ENCODE measurements at places on chromosomes 1 and 21.

GRCh38 chr1:231527586-231528171 is 790 bp upstream of the TSNAX start:
- DNase-seq: no peak

DNA sequence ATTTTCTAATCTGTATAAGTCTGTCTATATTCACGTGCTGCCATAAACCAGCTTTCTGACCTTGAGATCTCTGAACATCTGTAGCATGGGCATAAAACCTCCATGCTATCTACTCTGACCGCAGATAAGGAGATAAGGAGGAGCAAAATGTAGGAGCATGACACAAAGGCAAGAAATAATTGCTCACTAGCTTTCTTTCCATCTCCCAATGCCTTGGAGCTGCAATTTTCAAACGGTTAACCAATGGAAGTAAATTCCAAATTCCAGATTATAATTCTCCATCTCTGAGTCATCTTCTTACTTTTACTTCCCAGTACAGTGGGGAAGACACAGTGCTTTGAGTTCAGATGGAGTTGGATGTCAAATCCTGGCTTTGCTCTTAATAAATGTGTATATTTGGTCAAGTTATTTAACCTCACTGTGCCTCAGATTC is 41.6 kb downstream of the CD58 start:
- DNase-seq: no peak

DNA sequence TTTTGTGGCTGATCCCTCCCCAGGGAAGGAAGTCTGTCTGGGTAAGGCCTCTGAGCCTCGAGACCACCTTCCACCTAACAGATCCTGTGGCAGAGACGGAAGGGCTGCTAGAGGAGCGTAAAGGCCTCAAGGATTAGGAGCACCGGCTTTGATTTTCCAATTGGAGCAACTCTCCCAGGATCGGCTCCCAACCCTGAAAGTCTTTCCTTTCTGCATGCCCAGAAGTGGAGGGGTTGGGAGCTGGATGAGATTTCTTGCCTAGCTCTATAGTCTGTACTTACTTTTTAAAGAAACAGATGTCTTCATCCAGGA is 41.4 kb downstream of the ELK4 start:
- DNase-seq: no peak

- DNase-seq: no peak
Measured at GRCh38 chr1:107262467-107263286, 121.8 kb downstream of the NTNG1 start.

DNA sequence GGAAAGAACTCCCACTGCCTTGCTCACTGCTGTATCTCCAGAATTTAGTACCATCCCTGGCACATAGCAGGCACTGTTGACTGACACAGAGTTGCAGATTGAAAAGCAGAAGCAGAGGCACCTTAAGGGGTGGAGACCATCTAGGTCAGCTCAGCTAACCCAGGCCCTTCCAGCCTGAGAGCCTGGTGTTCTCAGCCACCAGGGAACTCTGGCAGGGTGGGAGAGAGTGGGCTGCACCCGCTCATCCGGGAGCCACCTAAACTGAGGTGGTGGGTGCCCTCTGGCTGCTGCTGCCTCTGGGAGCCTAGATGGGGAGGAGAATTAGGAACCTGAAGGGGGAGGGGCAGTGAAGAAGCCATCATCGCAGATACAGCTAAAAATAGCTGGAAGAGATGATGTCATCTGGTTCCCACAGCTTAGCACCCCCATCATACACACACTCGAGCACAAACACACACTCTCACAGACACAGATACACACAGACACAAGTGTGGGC is 1.5 kb upstream of the TSPAN1 start:
- DNase-seq: no peak

GRCh38 chr1:222706815-222707214 is 5.5 kb downstream of the AIDA start:
- no peak for DNase-seq

DNA sequence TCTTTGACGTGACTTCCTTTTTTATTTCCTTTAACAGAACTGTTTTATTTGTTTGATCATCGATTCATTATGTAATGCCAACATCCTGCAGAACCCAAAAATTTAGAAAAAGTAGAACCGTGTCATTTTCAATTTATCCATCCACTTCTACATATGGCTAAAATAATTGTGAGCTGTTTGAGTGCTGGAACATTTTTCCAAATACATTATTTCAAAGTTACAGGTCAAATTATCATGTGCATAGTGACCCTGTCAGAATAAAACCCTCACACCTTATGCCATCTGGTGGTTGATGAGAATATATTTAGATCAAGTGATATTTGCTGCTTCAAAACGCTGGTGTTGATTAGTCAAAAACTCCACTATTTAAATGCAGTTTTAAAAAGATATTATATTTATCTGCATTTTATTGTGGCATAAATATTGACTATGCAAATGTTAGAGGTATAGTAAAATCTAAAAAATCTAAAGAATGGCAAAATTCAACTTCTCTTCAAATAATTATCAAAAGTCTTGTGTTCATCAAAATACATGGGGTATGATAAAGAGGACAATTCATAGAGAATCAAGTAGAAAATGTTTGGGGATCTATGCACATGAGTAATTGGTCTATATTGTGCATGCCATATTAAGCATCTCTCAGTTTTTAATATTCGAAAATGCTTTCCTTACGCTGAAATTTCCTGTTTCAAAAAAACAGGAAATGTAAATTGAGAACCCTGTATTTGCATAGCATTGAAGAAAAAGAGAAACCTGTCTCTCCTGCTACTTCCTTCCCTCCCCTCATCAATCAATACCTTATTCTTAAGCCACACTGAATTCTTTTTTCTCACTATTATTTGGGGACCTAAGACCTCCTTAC is 39.7 kb downstream of the UBE2U start:
- no peak for DNase-seq

- no peak for DNase-seq
Measured at GRCh38 chr1:5343256-5344020, 648.8 kb downstream of the NPHP4 start.

DNA sequence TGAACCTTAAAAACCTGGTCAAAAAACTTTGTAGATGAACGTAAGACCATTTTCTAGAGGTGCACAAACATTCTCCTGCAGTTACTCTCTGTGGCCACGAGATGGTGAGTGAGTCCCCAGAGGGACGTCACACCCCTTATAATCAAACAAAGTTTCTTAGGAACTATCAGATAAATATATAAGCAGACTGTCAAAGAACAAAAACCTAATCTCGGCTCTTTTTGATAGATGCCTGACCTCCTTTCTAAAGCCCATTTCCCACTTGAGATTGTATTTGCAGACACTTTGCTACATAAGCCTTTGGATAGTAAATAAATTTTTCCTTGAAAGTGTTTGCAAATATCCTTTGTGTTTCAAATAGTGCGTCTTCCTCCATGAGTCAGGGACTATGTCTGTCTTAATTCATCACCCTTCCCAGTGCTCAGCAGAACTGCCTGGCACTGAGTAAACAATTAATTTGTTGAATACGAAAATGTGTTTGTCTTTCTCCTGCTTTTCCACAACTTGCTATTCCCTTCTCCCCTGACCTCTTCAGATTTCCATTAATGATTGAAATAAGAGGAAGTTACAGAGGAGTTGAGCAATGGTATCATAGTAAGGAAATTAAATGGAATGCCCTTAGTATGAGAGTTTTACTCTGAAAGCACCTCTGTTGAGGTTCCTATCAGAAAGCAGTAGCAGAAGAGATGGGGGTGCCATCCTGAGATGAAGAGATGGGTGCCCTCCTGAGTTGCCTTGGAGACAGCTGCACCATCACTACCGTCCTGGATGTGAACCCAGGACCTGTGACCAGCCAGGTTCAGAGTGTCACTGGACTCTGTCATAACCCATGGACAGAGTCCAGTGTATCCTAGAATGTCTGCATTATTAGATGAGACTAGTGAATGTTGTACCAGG is 57.8 kb upstream of the RAVER2 start:
- peak; percentile 27 for DNase-seq

DNA sequence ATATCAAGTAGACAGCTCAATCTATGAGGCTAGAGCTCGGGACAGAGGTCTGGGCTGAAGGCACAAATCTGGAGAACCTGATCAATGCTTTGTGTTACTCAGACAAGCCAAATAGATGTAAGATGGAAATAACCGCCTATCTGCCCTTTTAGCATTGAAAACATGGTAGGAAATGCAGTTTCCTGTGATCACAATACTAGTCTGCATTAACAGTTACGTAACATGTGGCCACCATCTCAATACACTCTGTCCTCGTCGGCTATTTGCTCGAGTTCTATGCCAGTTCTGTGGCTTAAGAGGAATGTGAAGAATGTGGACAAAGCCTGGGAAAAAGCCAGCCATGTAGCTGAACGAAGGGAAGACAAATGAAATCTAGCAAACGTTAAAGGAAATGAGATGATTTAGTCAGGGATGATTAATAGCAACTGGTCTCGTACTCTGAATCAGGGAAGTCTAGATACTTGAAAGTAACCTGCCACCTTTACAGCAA is 73.3 kb downstream of the HSF2BP start:
- no peak for DNase-seq

- DNase-seq: no peak
Measured at GRCh38 chr1:165327538-165327937, 29.0 kb downstream of the LMX1A start.

DNA sequence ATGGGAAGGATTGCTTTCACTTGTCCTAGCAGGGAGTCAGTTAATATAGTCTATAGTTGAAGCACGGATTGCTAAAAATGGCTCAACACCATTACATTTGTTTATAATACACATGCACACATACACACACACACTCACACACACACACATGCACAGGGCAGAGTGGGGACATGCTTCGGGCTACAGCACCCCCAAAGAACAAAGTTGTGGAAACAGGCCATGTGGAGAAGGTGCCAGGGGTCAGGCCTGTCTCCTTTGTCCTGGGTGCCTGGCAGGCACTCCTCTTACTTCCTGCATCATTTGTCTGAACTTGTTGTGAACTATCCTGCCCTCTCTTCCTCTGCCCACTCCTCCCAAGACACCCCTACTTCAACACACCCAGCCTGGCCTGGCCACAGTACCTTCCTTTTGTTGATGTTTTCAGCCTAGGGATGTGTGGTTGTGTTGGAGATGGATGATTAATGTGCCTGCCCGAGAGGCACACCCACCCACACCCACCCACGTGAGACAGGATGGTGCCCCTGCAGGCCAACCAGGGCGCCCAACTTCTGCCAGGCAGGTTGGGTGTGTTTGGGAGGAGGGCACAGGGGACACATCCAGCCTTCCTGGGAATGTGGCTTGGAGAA is 17.5 kb downstream of the RASSF5 start:
- no peak for DNase-seq

DNA sequence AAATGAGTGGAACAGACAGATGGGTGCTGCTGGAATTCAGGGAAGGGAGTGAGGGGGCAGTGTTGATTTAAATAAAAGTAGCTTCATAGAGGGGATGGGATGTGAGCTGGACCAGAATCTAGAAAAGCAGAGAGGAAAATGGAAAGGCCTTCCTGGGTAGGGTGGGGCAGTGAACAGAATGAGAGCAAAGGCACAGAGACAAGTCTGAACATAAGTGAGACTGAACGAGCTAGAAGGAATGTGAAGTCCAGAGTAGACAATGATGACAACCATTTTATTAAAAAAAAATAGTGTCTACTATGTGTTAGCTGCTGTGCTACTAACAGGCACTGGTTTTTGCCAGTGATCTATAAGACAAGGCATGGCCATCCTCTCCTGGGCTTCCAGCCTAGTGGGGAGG is 36.0 kb downstream of the ELK4 start:
- DNase-seq: no peak

DNA sequence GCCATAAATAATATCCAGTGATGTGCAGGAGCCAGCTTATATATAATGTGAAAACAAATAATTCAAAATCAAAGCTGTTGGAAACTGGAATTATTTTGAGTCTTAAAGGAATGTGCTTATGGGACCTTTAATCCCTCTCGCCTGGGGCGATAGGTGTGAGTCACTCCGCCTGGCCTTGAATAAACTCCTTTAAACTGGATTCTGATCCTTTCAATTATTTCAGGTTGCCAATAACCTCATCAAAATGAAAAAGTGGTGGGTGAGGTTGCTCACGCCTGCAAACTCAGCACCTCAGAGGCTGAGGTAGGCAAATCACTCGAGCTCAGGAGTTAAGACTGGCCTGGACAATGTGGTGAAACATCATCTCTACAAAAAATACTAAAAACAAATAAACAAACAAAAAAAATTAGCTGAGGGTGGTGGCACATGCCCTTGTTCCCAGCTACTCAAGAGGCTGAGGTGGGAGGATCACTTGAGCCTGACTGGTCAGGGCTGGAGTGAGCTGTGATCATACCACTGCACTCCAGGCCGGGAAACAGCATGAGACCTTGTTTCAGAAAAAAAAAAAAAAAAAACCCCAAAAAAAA is 11.4 kb upstream of the SLC2A5 start:
- DNase-seq: no peak

DNA sequence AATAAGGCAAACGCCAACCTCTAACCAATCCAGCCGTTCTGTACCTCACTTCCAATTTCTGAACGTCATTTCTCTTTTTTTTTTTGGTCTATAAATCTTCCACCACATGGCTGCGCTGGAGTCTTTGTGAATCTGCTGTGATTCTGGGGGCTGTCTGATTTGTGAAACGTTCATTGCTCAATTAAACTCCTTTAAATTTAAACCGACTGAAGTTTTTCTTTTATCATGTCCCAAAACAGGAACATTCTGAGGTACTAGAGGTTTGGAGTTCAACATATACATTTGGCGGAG is 65.5 kb upstream of the BACH1 start:
- DNase-seq: no peak

GRCh38 chr1:65458730-65459396 is 38.4 kb downstream of the LEPR start:
- no peak for DNase-seq

DNA sequence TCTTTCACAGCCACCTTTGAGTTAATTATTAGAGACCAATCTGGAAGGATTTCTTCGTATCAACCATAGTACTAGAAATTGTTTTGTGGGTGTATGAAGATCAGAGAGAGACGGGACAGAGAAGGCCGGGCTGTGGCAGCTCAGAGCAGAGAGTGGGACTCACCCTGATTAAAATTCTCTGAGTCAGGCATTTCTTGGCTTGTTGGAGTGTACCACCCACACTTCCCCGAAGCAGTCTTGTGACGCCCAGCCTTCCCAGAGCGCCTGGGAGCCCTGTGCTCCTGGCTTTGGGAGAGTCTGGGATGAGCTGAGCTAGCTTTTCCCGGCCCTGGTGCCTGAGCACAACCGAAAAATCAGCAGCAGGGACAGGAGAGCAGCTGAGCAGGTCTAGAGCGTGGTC is 19.4 kb downstream of the PLEKHM2 start:
- DNase-seq: no peak

DNA sequence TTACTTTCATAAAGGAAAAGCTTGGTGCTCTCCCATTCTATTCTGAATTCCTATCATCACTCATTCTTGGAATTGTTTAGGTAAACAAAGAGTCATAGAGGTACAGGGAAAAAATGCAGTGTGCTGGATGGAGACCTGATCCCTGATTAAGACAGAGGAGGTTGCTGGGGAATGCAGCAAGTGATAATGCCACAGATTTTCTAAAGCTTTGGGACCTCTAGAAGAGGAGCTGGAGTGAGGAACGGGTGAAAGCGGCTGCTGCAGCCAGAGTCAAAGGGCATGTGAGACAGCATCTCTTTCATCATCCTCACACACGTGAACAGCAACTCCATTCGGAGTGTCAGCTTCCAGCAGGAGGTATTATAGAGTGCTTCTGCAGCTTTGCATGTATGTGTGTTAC is 54.9 kb upstream of the DIPK1A start:
- DNase-seq: no peak

Data from activated T-cell treated with anti-CD3 and anti-CD28 coated beads, Interleukin-2, amount 50 U/mL, for 1 hour (primary cell).